ENCODE measurements at places on chromosomes 11 and 22.

- no peak for DNase-seq
Observed at GRCh38 chr11:72675221-72675620, 999 bp upstream of the PDE2A start.

DNA sequence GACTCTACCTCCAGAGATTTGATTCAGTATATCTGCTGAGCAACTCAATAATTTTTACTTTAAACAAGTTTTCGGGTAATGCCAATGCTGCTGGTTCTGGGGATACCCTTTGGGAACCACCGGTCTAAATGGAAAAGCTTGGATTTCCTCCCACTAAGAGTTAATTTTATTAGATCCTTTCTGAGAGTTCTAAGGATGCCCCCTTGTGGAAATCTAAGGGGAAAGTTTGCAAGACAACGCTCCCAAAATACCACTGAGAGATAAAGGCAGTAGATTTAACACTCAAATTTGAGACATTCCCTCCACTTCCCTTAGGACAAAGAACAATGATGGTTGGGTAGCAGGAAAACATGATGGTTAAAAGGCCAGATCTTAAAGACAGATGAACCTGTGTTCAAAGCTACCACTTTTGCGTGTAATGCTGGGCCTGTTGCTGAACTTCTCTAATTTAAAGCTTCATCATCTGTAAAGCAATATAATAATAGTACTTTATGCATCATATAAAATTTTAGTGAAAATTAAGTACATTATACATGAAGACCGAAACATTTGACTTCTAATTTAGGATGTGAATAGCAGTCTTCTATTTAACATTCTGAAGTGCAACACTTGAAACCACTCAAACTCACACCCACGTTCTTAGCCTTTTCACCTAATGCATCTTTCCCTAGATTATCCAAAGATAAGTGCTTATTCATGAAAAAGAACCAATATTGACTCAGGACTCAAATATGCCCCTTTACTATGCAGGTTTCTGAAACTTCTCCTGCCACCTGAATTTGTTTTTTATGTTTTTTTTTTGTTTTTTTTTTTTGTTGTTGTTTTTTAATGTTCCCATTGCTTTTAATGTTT, 110.1 kb upstream of the LUZP2 start:
- no peak for DNase-seq

DNA sequence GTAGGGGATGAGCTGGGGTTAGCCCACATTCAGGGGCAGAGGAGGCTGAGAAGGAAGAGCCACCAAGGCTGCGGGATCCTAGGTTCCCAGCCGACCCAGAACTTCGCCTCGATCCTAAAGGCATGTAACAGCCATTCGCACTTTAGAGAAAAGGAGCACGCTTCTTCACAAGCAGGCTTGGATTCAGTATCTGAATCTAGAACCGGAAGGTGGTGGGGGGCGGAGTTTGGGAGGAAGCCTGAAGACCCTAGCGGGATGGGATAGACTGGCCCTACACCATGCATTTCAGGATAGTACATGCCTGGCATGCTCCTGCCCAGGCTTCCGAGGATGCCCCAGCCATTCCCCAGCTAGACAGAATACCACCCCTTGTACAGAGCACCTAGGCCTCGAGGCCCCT, 4.4 kb downstream of the SCARF2 start:
- DNase-seq = peak; percentile 50

DNA sequence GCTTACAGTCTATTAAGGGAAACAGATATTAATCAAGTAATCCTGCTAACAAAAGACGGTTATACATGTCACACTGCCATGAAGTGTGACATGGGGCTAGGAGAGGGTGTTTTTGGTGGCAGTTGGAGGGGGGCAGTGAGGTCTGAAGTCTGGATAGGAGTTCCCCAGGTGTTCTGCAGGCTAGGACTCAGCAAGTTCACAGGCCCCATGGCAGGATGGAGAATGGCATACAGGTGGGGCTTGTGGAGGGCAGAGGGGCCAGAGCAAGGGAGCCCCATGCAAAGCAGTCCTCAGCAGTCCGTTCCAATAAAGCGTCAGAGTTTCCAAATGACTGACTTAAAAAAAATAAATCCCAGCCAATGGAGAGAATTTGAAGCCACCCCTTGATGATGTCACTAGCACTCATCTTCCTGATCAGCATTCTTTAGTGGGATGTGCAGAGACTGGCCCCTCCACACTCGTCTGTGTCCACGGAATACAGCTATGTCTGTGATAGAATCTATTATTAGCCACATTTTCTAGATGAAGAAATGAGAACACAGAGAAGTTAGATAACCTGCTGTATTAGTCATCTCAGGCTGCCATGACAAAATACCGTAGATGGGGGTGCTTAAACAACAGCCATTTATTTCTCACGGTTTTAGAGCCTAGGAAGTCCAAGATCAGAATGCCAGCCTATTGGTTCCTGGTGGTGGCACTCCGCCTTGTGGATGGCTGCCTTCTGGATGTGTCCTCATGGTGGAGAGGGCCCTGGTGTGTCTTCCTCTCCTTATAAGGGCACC, 32.6 kb downstream of the PRDM11 start:
- DNase-seq = no peak

DNA sequence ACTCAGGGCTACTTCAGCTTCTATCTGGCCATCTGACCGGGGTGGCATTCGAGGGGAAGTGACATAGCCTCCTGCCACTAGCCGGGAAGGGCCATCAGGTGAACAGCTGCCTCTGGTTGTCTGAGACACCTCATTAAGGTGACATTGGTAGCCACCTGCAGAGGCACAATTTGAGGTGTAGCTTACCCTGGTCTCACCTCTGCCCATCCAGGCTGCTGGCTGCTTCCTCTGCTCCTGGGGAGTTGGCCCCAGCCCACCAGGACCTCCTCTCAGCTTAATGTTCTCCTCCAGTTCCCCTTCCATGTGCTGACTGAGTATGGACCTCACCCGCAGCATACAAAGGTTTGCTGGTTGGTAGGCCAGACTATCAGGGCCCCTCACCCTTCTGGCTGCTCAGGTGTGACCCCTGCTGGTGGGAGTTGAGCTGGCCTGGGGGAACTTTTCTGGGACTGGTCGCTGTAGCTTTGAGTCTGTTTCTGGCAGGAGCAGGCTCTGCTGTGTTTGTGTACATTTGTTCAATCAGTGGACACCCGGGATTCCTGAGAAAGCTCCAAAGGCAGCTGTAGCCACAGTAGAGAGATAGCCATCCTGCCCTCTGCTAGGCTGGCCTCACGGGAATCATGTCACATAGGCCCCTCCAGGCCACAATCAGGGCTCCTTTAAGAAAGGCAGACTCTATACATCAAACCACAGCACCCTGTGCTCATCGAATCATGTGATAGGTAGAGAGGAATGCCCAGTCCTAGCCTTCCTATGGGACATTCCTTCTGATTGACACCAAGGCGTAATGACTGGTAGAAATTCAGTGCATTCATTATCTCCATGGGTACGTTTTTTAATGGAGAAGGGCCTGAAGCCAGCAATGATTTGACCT, 295.1 kb upstream of the PLET1 start:
- peak; percentile 39 for DNase-seq

- no peak for DNase-seq
Observed at GRCh38 chr11:27409742-27410141, 46.7 kb upstream of the CCDC34 start.

DNA sequence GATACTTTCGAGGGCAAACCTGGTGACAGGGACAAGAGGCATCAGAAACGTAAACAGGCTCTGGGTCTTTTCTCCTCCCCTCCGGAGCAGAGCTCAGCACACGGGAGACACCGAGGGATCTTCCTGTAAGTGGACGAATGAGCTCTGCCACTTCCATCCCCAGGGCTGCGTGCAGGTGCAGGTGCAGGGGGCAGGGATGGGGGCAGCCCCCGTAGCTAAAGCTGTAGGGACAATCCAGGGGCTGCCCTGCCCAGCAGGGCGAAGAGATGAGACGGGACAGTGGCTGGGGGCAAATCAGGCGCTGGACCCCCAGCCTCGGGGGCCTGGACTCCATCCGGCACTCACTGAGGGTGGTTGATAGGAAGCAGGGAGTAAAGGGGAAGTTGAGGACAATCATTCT, 505.4 kb downstream of the BRD1 start:
- no peak for DNase-seq

Measured in Right ventricle myocardium inferior (tissue), 1 donor.